NCI-H2081 (cell line): ENCODE measurements at places on chromosomes 3 and 15.
A peak's percentile ranks its signal among the peaks of the same experiment; 100 is the strongest.

- DNase-seq = no peak
Observed at GRCh38 chr3:159726231-159726964, 262.2 kb upstream of the IL12A start.

- DNase-seq = no peak
Observed at GRCh38 chr3:11546657-11547302, 96.9 kb downstream of the VGLL4 start.

GRCh38 chr3:16388850-16389441 is 123.9 kb downstream of the OXNAD1 start:
- DNase-seq = no peak

GRCh38 chr15:92128788-92129187 is 264.9 kb upstream of the ST8SIA2 start:
- DNase-seq = no peak

DNA sequence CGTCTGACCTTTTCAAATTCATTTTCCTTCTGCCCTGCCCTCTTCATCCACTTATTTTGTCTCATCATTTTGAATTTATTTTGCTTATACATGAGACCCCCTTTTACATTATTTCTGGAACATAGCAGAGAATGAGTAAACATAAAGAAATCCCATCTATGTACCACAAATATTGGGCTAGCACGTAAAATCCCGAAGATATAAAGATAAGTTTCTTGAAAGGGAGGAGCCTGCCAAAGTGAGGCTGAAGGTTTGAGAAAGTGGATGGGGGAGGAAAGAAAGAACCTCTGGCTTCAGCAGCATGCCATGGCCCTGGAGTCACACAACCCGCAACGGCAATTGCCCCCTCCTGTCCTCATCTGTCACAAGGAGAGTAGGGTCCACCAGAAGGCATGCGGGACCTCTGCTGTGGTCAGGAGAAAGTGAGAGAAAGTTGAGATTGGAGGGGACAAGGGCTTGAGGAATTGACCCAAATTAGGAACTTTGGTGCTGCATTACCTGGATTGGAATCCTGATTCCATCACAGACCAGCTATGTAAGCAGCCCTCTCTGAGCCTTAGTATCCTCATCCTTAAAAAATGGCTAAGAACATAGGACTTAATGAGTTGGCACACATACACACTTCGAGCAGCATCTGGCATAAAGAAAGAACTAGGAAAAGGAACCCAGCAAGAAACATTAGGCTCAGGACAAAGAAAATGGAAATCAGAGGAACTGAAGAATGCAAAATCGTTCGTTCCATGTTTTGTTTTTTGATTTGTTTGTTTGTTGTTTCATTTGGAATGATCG is 53.7 kb upstream of the GYG1 start:
- no peak for DNase-seq

DNA sequence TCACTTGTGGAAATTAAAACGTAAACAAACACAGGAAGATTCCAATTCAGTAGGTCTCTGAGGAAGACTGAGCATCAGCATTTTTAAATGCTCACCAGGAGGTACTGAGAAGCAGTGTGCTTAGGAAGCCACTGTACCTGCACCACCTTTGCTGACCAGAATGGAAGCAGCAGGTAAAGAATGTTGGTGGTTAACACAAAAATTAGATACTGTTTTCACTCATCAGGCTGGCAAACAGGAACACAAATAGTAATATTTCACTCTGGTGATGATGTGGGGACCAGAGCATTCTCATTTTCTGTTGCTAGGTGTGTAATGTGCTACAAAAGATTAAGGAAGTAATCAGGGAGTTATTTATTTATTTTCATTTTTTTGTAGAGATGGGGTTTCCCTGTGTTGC is 29.9 kb upstream of the GHSR start:
- no peak for DNase-seq

DNA sequence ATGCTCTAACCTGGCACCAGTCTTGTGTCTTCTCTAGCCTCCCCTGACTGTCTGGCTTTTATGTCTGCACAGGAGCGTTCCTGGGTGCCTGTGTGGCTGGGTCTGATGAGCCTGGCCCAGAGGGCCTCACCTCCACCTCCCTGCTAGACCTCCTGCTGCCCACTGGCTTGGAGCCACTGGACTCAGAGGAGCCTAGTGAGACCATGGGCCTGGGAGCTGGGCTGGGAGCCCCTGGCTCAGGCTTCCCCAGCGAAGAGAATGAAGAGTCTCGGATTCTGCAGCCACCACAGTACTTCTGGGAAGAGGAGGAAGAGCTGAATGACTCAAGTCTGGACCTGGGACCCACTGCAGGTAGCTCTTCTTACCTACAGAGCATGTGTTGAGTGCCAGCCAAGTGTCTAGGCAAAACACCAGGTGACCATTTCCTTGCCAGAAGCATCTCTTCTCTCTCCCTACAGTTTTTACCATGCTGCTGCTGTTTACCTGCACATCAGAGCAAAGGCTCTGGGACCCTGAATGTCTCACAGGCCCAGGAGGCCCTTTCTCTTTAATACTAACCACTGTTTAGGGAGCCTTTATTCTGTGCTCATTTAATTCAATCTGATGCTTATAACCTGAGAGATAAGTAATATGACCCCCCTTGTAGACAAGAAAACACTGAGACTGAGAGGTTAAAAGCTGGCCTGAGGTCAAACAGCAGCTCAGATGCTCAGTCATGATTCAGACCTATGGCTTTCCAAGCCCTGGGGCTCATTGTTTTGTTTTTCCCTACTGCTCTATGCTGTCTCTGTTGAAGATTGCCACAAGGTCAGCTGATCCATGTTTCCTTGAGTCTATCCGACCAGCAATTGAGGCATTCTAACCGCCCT is 10.4 kb downstream of the PODXL2 start:
- no peak for DNase-seq

DNA sequence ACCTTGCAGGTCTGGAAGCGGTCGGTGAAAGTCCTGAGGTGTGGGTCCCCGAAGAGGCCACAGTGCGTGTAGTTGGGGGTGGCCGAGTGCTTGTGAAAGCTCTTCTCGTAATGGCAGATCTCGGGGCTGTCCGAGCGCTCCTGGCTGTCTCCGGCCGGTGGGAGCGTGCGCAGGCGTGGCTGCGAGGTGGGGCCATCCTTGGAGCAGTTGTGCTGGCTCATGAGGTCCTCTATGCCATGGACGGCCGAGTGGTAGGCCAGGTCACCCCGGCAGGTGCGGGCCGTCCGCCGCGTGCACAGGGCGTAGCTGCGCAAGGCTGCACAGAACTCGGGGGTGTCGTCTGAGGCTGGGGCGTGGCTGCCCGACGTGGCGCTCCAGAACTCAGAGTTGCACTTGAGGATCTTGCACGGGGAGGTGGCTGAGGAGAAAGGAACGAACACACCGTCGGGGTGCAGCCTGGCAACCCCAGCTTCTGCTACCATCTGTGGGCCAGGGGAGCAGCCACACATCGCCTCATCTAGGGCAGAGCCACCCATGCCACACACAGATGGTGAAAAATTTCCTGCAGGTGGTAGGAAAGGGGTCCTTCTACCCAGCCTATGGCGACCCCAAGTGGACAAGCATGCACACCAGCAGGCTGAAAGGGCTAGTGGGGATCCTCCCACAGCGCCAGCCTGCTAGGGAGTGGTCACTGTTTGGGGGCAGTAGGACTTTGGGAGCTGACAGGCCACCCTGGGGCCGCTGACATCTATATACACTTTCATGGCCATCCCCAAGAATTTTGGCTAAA is 36.7 kb downstream of the RGMA start:
- DNase-seq = no peak

DNA sequence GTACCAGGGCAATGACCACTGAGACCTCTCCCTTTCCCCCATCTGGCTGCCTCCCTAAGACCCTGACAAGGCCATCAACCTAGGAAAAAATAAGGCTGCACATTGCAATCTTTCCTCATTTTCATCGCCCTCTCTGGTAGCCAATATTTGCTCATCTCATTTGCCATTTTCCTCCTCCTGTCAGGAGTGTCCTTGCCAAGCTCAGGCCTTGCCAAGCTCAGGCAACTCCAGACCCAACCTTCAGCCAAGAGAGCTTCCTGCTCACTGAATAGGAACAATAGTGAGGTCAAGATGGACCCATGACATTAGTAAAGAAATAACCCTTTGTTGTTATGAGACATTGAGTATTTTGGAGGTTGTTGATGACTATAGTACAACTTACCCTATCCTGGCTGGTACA is 380.3 kb downstream of the RSL24D1 start:
- DNase-seq = no peak

GRCh38 chr15:96262097-96262496 is 68.4 kb upstream of the NR2F2 start:
- no peak for DNase-seq

- peak; percentile 92 for DNase-seq
Observed at GRCh38 chr3:178810181-178810580, 261.4 kb downstream of the ZMAT3 start.

DNA sequence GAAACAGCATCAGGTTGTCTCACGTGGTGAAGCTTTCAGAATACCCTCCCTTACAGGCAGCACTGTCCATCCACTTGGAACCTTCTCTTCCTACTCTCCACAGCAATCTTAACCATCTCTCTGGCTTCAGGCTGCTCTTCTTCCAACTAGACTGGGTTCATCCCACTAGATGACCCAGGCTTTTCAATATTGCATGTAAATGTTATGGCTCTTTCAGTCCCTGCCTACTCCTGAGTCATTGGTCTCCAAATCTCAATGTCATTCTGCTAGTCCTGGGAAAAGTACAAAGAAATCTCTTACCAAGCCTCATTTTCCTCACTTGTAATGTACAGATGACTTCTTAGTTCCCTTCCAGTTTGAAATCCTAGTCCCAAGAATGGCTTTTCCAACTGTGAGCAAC is 109.7 kb upstream of the CTNNB1 start:
- DNase-seq = no peak

- no peak for DNase-seq
Observed at GRCh38 chr3:16294844-16295243, 29.8 kb downstream of the OXNAD1 start.

DNA sequence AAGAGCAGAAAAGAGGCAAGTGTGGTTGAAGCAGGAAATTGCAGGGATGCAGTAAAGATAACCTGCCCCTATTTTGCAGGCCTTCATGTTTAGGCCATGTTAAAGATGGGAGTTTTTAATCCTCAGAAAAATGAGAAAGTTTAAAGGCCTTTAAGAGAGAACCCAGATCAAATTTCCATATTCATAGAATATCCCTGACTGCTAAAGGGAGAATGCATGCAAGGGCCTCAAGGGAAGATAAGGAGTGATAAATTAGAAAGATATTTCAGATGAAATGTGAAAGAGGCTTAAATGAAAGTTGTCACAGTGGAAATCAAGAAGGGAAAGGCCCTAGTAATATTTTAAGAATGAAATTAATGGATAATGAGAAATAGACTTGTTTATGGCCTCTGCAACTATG is 292.1 kb downstream of the SATB1 start:
- DNase-seq = no peak

DNA sequence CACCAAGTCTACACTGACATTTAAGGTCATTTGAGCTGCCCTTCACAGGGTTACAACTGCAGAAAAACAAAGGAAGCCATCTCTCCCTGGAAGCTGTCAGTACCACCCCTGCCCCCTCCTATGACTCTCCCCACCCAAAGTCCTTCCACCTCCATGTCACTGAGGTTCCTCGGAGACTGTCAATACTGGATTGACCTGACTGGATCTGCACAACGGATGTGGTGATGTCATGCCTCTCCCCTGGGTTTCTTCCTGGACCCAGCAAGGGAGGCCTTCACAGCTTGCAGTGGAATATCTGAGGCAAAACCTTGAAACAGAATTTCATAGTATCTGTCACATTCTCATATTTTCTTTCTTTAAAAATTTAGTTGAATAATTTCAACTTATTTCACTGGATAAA is 153.5 kb downstream of the CLSTN2 start:
- DNase-seq = no peak

- no peak for DNase-seq
Observed at GRCh38 chr3:122555275-122556071, 8.6 kb downstream of the PARP9 start.

DNA sequence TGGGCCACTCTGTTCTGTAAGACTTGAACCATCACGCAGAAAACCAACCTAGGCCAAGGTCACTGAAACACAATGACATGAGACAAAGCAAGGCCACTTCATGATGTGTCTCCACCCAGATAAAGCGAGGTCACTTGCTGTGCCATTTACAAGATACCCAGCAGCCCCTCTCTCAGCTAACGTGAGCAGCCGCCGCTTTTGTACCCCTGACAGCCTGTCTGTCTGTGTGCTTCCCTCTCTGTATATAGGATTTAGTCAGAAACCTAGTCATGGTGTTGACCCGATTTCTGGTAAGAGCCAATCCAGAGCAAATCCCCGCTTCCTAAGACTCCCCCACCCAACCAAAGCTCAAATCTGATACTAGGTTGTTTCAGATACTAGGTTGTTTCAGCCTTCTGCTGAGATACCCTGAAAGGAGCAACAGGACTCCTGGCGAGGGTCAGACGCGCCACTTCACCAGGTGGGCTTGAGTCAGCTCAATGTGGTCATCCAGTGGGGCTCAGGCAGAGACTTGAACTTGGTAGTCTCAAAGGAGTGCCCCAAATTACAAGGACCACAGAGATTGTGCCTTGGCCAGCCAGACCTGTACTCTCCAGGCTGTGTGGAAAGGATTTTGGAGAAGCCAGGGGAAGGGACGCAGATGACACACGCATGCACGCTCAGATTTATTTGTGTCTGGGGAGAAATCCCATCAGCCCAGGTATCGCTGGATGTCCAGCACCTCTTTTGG is 3.1 kb upstream of the ZXDC start:
- DNase-seq = no peak

DNA sequence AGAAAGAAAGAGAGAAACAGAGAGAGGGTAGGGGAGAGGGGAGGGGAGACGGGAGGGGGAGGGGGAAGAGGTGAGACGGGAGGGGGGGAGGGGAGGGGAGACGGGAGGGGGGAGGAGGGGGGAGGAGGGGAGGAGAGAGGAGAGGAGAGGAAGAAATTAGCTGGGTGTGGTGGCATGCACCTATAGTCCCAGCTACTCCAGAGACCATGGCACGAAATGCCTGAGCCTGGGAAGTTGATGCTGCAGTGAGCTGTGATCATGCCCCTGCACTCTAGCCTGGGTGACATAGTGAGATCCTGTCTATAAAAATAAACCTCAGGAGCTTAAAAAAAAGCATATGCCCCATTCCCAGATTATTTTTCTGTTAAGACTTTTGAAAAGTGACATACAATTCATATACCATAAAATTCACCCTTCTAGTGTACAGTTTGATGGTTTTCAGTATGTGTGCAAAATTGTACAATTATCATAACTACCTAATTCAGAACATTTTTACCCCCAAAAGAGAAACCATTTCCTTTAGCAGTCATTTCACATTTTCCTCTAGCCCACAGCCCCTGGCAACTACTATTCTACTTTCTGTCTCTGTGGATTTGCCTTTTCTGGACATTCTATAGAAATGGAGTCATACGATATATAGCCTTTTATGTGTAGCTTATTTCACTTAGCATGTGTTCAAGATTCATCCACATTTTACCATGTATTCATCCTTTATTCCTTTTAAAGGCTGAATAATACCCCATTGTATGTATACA is 699.6 kb downstream of the FHIT start:
- DNase-seq = no peak

DNA sequence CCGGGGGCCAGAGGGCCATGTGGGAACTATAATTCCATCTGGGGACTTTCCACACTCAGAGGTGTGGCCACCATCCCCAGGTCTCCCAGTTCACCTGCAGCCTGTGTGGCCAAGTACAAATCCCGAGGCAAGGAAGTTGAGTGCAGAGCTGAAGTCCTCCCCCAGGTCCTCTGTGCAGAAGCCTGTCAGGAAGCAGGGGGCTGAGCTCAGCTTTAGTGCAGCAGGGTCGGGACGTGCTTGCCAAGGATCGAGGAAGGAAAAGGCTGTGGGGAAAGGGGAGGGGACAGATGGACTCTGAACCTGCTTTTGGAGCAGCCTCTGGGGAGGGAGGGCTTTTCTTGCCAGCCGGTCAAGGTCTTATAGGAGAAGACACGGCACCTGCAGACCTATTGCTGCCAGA is 67.7 kb downstream of the CHRNA7 start:
- no peak for DNase-seq

- no peak for DNase-seq
Observed at GRCh38 chr15:33445984-33446383, 135.2 kb downstream of the RYR3 start.
